ENCODE measurements at places on chromosomes 5 and 9.

DNA sequence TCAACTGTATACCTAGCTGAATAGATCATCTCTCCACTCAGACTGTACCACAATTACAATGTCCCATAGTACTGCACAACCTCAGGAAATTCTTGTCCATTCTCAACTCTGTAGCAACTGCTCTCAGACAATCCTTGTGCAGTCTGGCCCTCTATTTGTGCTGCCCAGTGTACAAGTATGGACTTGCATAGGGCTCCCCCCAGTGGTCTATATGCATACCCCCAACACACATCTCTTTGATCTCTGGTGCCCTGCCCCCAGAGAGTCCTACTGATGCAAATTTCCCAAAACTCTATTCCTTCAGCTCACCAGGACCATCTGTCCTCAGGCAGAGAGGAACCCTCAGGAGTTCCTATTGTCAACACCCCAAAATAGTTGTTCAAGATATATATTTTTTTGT is 205.3 kb downstream of the SLCO4C1 start:
- peak; percentile 35 for DNase-seq

DNA sequence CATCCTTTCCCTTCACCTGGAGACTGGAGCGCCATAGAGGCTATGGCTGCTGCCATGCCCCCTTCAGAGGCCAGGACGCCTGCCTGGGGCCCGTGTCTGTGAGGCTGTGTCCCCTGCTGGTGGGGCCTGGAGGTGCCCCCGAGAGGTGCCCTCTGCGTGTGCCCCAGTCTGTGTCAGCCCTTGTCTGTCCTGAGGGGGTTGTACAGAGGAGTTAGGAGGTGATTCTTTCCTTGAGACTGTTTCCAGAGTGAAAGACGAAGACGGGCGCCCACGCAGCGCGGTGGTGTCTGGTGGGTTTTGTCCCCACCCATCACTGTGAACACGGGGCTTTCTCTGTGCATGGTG is 24.6 kb downstream of the TRAF2 start:
- DNase-seq, result no peak

GRCh38 chr9:4356306-4356705 is 56.4 kb upstream of the GLIS3 start:
- DNase-seq, result no peak

GRCh38 chr5:53089481-53089991 is 20.0 kb downstream of the MOCS2 start:
- no peak for DNase-seq

DNA sequence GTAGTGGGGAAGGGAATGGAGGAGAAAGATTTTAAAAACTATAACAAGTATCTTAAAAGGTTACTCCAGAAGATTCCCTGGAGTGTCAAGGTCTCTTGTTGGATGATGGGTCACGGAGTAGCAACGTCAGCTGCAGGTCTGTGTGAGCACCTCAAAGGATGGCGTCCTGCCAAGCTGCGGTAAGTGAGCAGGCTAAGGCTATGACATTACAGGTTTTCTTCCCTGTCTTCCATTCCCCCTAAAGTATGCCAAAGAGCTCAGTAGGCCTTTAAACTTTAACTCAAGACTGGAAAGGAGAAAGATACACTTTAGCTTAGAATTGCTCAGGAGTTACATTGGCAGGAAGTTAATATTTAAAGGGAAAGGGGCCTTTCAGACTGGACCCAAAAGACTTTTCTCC is 17.5 kb downstream of the SPOCK1 start:
- DNase-seq, result no peak

- DNase-seq, result no peak
Observed at GRCh38 chr9:8020186-8020585, 220.6 kb upstream of the DMAC1 start.

DNA sequence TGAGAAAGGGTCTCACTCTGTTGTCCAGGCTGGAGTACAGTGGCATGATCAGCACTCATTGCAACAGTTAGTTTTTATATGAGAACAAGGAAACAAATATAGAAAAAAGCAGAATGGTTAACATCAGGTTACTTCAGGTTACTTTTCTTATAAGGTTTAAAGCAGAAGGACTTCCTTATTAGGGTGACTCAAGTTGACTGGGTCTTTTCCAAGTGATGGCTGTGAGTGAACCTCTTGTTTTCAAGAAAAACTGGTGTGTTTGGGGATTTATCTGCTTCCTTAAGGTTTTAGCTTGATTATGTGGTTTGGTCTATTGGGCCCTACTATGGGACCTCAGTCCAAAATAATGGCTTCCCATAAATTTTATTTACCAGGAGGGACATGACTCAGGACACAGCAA is 99.2 kb downstream of the ARRDC3 start:
- no peak for DNase-seq

- no peak for DNase-seq
Observed at GRCh38 chr5:71783891-71784290, 64.8 kb downstream of the CARTPT start.

- peak; percentile 99 for DNase-seq
Observed at GRCh38 chr5:68420476-68421344, 205.2 kb downstream of the PIK3R1 start.

DNA sequence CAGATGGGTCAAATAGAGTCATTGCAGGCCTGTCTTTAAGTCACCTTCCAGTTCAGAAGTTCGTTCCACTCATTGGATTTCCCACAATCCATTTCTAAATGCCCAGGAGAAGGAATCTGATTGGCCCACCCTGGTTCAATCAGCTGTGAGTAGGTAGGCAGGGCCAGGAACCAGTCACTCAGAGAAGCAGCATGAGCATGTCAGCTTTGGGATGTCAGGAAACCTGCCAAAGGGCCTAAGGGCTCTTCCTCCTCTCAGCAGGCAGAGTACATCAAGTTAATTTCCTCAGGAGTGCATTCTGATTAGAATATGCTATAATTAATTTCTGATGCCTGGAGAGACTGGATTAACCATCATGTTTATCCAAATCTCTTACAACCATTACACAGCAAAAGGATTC is 412.9 kb upstream of the CCNH start:
- no peak for DNase-seq

GRCh38 chr5:16812911-16813310 is 123.2 kb downstream of the MYO10 start:
- DNase-seq, result no peak

DNA sequence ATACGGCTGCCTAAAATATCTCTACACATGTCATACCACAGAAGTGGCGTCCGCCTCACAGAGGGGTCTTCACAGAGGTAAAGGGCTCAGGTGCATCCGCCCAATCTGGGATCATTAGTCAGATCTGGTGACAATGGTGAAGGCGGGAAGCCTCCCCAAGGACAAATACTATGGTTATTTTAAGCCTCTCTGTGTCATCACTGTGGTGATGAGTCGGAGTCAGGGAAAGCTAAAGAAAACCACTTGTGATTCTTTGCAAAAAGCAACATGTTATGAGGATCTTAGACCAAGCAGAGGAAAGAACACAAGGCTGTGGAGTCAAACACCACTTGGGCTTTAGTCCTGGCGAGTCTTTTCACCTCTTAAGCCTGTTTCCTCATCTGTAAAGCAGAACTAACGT is 190.4 kb downstream of the DRD1 start:
- no peak for DNase-seq

DNA sequence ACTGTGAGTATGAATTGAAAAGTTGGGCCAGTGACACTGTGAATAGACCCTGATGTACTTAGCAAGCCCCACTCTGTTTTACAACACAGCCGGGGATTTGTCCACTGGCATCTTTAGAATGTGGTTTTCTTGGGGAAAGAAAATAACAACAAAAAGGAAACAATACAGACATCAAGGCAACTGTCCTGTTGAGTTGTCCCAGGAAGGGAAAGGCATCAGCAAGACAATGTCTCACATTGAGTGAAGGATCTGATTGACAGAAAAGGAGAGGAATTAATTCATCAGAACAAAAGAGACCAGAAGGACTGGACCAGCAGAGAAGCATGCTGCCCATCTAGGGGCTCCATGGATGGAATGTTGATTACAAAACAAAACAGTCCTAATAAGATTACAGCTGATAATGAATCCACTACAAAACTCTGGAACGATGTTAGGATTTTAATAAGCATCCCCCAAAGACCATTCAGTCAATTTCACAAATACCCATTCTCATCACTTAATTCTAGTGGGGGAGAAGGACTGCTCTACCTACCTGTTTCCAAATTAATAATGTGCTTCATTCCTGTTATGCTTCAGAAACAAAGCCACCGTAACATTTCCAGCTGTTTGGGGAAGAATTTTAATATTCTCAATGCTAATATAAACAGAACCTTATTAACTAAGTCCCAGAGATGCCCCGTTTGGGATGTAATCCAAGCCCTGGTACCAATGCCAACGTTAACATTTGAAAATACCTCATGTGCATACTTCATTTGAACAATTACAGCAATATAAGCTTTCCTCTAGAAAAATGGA is 298.0 kb downstream of the SPOCK1 start:
- DNase-seq, result no peak

- DNase-seq, result no peak
Observed at GRCh38 chr5:168447808-168448207, 38.5 kb upstream of the RARS1 start.

GRCh38 chr5:67178085-67178484 is 18.5 kb downstream of the CD180 start:
- no peak for DNase-seq

GRCh38 chr9:132409828-132410528 is at the start of gene CFAP77:
Gene CFAP77, plus strand, starts transcription at chr9:132410211. Its CDS starts 61 bp downstream, at chr9:132410272.
- peak; percentile 74 for DNase-seq

DNA sequence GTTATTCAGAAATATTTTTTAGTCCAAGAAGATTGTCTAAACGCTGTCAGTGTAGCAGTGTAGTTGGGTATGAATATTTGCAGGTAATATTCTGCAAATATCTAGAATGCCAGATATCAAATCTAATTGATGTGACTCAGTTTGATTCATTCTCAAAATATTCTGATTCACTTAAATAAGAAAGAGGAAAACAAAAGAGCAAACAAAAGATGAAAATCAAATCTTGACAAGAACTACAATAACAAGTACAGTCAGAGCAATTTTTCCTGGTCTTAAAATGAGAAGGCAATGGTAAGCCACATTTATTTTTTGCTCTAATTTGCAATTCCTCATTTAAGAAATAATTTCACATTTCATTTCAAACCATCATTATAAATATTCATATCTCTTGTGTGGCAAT is 36.0 kb downstream of the MRPS30 start:
- DNase-seq, result no peak

- peak; percentile 7 for DNase-seq
Observed at GRCh38 chr5:84088996-84089395, 295.7 kb downstream of the EDIL3 start.

DNA sequence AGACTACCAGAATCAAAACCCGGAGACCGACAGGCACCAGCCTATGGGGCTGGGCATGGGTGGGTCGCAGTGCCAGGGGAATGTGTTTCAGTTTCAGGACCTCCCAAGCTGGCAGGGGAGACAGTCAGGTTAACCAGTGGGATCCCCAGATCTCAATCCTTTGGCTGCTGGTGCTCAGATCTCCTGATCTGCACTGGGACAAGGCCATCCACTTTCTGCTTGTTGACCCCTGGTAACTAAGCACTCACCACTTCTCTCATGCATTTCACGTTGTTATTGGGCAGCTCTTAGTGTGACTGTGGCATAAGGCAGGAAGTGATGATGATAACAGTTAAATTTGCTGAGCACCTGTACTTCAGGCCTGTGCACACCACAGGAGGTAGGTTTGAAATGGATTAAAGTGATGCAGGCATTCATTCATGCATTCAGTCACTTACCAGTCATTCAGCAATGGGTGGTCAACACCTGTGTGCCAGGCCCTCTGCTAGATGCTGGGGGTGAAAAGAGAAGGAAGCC is 42.1 kb upstream of the STXBP1 start:
- DNase-seq, result no peak

DNA sequence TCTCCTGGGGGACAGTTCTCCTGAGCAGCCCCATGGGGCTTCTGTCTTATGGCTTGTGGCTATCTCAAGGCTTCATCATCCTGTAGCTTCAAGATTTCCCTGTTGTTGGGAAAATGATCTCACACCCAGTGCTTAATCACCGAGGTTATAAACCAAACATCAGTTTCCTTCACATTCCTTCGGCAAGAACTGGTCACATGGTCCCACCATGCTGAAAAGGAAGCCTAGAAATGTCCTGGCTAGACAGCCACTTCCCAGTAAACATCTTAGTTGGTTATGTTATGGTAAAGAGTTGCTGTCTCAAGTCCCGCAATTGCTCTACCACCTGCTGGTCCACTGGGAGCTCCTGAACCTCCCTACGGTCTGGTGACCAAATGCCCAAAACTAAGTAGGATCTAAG is 66.0 kb downstream of the RAB3C start:
- no peak for DNase-seq

DNA sequence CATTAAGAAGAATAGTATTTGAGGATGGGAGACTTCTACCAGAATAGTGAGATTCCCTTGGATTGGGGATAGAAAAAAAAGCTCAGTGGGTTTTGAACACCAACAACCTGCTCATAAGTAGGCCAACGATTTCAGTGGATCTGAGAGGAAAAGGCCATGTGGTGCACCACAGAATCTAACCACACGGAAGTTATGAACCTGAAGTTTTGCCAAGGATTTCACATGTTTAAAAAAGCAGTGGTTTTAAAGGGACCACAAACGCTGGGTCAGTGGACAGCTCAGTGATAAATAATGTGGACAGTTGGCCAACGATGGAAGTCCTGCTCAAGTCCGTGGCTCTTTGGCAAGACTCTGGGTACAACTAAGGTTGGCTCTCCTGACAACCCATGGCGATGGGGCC is 107.2 kb upstream of the TXNDC8 start:
- DNase-seq, result no peak

GRCh38 chr9:26870292-26870691 is 22.3 kb downstream of the CAAP1 start:
- DNase-seq, result no peak

DNA sequence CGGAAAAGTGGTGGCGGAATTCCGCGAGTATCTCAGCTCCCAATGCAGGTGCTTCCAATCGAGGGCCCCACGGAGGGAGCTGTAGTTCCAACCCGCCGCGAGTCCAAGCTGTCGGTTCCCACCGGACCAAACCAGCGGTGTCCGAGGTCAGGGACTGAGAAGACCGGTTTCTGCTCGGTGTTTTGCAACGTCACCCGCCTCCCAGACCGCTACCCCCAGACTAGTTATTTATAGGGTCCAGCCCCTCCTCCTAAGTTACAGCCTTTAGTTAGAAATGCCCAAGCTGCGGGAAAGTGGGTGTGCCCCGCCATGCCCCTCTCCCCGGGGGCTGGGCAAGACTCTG is 677 bp upstream of the MYORG start:
- peak; percentile 14 for DNase-seq

GRCh38 chr9:70285981-70286598 is 27.3 kb downstream of the SMC5 start:
- DNase-seq, result no peak

DNA sequence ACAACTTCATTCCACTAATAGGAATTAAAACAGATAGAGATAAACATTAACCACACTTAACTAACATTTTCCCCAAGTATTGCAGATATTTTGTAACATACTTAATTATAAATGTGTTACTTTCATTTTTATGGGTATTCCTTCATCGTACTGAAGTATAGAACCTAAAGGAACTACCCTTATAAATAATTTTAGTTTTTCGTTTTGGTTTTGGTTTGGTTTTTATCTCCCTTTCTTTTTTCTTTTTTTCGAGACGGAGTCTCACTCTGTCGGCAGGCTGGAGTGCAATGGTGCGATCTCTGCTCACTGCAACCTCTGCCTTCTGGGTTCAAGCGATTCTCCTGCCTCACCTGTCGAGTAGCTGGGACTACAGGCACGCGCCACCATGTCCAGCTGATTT is 60.1 kb upstream of the LMNB1 start:
- no peak for DNase-seq

Data from hematopoietic multipotent progenitor cell treated with erythropoietin and hydrocortisone succinate and interleukin-3 and kit ligand, for 8 days (in vitro differentiated cells).